Tongue (tissue), 3 donors: ENCODE measurements at places on chromosomes 3 and 15. TPM values are rescaled to one million over a fixed set of nuclear protein-coding genes. Genes with fewer than 3 reads are reported as not detected.

GRCh38 chr3:16304061-16305010 is 39.3 kb downstream of the OXNAD1 start:
- no peak for DNase-seq

DNA sequence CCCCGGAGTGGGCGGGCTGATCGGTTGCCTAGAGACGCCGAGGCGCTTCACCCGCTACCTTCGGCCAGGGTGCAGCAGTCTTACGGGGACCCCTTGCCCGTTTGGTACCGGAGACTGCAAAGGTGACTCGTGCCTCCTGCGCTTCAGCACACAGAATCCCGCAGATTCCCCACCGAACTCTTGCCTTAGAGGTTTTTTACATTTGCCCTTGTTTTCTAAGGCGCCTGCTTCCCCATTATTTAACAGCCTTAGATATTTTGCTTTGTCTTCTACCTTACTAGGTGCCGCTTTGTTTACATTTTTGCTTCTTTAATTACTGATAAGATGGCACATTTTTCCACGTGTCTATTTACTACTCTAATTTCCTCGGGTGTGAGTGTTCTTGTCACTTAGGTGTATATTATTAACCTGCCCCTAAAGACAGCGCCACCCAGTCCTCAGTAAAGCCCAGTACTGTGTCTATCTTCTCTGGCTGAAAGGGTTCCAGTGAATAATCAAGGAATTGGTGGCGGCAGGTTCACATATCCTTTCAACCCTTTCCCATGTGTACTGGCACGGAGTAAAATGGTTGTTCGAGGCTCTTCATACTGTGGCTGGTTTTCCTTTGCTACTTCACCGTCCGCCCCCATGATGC is 573 bp upstream of the CEP152 start:
- DNase-seq = no peak

- DNase-seq = no peak
Observed at GRCh38 chr3:129248286-129248979, 973 bp upstream of the COPG1 start.

GOLGA6A gene
- not detected for total RNA-seq

GPR149 gene
- 0.41 TPM for total RNA-seq

DUOXA2 gene
- total RNA-seq = 1.2 TPM

GRCh38 chr3:151916781-151917180 is 43.3 kb downstream of the SUCNR1 start:
- DNase-seq = no peak

ROBO2 gene
- 22.1 TPM for total RNA-seq
